ENCODE measurements at places on chromosomes 5 and 9.

DNA sequence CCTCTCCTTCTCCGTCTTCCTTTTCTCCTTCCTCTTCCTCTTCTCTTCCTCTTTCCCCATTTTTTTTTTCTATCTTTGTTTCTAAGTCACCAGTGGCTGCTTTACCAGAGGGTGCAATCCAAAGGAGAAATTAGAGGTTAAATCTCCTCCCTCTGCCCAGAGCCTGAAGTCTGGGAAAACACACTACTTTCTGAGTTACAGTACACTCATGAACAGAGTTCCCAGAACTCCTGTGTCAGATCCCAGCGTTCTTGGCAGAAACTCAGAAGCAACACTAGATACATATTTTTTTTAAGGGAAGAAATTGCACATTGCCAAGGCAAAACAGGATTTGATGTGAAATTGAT, 189.0 kb downstream of the SNCAIP start:
- ATAC-seq: no peak

DNA sequence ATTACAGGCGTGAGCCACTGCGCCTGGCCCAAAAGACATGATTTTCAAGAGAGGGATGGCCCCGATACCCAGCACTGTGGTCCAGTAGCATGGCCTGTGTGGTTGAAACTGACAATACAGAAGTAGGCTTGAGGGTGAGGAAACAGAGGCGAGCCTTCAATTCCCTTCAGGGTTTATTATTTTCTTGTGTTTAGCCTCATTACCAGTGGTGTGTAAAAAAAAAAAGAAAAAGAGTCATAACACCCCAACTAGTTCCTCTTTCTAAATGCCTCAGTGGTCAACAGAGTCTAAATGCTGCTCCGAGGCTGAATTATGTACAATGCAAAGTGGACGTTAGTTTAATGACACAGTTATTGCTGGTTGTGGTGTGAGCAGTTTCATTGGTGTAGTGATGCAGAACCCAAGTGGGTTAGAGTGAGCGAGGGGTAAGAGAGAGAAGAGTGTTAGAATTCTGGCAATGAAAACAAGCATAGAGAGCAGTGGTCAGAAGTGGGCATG, 58.8 kb downstream of the SNX30 start:
- ATAC-seq: peak; percentile 20

DNA sequence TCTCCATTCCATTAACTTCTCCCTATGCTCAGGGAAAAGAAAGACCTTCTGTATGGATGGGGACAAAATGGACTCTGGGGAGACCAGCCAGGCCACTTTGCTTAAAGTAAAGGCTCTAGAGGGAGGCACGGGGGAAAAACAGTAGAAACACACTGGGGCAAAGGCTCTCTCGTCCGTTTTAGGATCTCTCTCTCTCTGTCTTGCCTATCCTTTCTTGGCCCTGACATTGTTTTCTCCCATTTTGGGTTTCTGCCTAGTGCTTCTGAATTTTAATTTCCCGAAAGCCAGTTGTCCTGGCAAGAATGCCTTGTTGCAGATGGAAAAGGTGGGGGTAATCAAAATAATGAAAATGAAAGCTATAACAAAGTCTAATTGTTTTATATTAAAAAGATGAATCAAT, 28.2 kb downstream of the NMUR2 start:
- ATAC-seq: no peak

DNA sequence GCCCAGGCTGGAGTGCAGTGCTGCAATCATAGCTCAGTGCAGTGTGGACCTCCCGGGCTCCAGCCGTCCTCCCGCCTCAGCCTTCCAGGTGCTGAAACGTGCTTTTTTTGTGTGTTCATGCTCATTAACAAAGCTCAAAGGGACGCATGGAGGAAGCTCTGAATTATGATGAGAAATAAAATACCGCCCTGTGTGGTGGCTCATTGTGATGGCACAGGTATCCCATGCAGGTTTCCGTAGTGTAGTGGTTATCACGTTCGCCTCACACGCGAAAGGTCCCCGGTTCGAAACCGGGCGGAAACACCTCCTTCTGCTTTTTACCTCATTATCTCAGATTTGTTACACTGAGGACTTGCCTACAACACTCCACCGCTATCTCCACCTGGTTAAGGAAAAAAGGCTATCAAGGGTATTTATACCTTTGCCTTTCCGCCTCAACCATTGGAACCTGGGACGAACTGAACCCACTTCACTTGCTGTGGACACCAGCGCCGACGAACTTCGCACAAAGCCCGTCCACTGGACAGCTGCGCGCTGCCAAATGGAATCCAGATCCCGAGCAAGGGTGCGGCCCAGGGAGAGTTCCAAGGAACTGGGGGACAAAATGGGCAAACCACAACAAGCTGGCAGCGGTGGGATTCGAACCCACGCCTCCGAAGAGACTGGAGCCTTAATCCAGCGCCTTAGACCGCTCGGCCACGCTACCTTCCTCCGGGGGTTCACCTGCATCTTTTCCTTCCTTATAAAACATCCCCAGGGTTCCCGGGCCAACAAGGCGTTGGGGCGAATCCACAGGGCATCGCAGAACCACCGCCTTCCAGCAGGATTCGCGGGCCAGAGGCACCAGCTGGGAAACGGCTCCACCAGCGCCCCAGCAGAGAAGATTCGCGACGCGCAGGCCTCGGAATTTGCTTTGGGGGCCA, 26.3 kb downstream of the OR2V2 start:
- ATAC-seq: peak; percentile 72

GRCh38 chr5:83096660-83097339, 19.5 kb downstream of the XRCC4 start:
- ATAC-seq: no peak

- ATAC-seq: no peak
These were observed 6.4 kb upstream of the EGR1 start for GRCh38 chr5:138458856-138459255.

- ATAC-seq: peak; percentile 81
These were observed 54.4 kb downstream of the ANKH start for GRCh38 chr5:14816999-14817761.

DNA sequence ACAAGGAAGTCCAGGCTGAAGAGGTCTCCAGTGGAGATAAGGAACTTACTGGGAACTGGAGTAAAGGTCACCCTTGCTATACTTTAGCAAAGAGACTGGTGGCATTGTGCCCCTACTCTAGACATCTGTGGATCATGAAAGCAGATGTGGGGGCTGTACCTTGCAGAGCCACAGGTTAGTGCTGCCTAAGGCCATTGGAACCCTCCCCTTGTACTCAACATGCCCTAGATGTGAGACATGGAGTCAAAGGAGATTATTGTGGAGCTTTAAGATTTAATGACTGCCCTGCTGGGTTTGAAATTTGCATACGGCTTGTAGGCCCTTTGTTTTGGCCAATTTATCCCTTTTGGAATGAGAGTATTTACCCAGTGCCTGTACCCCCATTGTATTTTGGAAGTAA, 397.3 kb upstream of the GRIN3A start:
- ATAC-seq: no peak

- no peak for ATAC-seq
These were observed 14.0 kb downstream of the UBAP2 start for GRCh38 chr9:34034698-34035065.

DNA sequence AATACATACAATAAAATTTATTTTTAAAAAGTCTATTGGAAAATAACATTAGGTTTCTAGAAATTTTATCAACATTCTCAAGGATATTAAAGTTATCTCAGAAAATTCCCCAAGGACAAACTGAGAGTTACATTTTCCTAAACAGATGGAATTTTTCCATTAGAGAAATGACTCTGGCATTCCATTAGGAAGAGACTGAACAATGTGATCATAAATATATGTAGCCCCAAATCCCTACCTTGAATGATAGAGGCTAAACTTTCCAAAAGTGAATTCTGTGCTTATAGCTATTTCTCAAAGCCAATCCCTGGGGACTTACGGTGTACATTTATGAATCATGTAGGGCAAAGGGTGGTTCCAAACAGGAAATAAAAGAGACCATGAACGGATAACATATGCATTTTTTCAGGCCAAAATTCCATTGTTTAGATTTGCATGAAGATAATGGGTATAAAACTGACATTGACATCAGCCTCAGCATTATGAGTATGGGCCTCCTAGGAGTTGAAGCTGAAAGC, 1181.0 kb upstream of the DMAC1 start:
- no peak for ATAC-seq

GRCh38 chr9:135163023-135163780, 75.7 kb downstream of the OLFM1 start:
- ATAC-seq: no peak

DNA sequence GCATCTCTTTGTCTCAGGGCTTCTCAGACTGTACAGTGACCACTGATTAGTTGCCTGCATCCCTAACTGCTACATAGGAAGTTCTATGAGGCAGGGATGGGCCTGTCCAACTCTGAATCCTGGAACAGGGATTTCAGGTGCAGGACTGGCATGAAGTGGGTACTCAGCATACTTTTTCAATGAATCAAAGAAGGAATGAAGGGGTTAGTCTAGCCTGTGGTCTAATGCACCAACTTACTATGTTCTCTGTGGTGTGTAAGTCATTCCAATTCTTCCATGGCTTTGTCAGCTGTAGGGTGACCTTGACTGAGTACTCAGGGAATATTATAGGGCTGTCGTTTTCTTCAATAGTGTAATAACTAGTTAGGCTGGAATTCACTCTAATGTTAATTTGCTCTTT, 8.3 kb downstream of the COL15A1 start:
- ATAC-seq: no peak
